ENCODE measurements at places on chromosomes 2 and 18. TPM values are rescaled to one million over a fixed set of nuclear protein-coding genes. Genes with fewer than 3 reads are reported as not detected.

DNA sequence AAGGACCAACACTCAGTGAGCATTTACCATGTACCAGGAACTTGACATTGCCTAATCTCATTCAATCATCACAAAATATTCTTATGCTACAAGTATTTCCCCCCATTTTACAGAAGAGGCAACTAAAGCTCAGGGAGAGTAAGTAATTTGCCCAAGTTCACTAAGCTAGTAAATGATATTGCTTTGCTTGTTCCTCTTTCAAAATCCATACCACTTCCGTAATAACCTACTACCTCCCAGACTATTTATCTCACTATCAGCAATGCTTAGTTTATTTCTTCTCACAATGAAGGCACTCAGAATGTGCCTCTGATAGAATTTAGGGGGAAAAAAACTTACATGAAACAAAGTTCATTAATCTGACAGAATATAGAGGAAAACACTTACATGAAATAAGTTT, 1070.9 kb upstream of the FANCL start:
- peaks cover 2% of the 10 kb centered on the region for H3K4me1 ChIP-seq
- no peaks in the 10 kb centered on the region for H3K36me3 ChIP-seq
- H3K27me3 ChIP-seq = peaks cover 21% of the 10 kb centered on the region
- no peak for DNase-seq

DNA sequence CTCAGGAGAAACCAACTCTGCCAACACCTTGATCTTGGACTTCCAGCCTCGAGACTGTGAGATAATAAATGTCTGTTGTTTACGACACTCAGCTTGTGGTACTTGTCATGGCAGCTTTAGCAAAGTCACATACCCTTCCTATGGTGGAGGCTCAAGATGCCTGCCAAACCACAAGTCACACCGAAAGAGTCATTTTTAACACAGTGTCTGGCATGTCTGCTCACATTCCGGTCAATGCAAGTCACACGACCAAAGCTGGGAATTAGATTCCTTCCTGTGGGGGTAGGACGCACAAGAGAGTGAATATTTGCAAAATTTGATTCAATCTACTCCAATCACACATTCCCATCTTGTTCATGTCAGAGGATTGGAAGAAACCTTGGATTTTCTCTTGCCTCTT, 24.6 kb downstream of the KCNE4 start:
- no peaks in the 10 kb centered on the region for H3K36me3 ChIP-seq
- H3K27me3 ChIP-seq = peaks cover 4% of the 10 kb centered on the region
- DNase-seq = no peak
- H3K4me1 ChIP-seq = no peaks in the 10 kb centered on the region
- no peak overlapping the region for H3K4me3 ChIP-seq

GRCh38 chr2:101828673-101829334, 131.3 kb downstream of the MAP4K4 start:
- H3K27ac ChIP-seq = no peak overlapping the region
- peaks cover 55% of the 10 kb centered on the region for H3K4me1 ChIP-seq
- H3K36me3 ChIP-seq = peaks cover 32% of the 10 kb centered on the region
- no peak overlapping the region for H3K4me3 ChIP-seq
- no peaks in the 10 kb centered on the region for H3K27me3 ChIP-seq

GRCh38 chr2:71705171-71705960, 252.0 kb downstream of the DYSF start:
- no peak overlapping the region for H3K4me3 ChIP-seq
- no peaks in the 10 kb centered on the region for H3K36me3 ChIP-seq
- H3K27me3 ChIP-seq = no peaks in the 10 kb centered on the region

DNA sequence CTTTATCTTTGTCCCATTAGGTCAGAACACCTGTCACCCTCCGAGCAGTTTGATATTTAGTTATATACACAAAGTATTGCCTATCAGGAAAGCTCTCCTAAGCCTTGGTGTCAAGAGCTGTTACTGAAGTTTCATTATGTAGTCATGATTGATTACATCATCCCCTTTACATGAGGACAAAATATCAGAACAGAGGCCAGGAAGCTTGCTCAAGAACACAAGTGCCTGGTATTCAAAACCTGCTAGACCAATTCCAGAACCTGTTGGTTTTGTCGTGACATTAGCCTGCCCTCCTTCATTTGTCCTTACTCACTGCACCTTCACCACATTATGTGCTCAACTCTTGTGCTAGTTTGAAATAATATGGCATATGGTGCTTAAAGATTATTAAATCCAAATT, 377.1 kb downstream of the CDH19 start:
- H3K36me3 ChIP-seq = no peaks in the 10 kb centered on the region
- H3K27me3 ChIP-seq = no peaks in the 10 kb centered on the region
- no peak overlapping the region for H3K27ac ChIP-seq
- no peak overlapping the region for H3K4me3 ChIP-seq

DNA sequence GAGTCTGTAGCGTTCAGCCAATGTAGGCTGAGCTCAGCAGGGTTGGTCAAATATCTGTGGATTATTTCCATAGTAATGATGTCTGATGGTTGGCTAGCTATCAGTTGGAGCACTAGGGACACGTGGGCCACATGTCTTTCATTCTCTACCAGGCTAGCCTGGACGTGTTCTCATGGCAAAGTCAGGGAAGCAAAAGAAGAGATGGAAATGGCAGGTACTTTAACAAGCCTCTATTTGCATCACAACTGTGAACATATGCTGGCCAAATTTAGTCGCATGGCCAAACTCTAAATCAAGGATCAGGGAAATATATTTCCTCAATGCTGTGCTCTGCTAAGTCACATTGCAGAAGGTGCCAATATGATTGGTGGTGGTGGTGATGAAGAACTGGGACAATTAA, 371.6 kb upstream of the CHST9 start:
- H3K4me3 ChIP-seq = no peak overlapping the region
- H3K27me3 ChIP-seq = no peaks in the 10 kb centered on the region
- H3K4me1 ChIP-seq = no peaks in the 10 kb centered on the region
- no peak for DNase-seq
- no peaks in the 10 kb centered on the region for H3K36me3 ChIP-seq

The TUBB8B gene
- total RNA-seq = not detected

The CTLA4 gene
- 7.3 TPM for total RNA-seq

The CYP26B1 gene
- total RNA-seq = not detected

Measured in activated naive CD8-positive, alpha-beta T cell treated with anti-CD3 and anti-CD28 coated beads, Interleukin-2, amount 10 ng/mL, durations not matched to agents 7 days and 5 days (primary cell).